ENCODE measurements at places on chromosomes 12 and 14.

DNA sequence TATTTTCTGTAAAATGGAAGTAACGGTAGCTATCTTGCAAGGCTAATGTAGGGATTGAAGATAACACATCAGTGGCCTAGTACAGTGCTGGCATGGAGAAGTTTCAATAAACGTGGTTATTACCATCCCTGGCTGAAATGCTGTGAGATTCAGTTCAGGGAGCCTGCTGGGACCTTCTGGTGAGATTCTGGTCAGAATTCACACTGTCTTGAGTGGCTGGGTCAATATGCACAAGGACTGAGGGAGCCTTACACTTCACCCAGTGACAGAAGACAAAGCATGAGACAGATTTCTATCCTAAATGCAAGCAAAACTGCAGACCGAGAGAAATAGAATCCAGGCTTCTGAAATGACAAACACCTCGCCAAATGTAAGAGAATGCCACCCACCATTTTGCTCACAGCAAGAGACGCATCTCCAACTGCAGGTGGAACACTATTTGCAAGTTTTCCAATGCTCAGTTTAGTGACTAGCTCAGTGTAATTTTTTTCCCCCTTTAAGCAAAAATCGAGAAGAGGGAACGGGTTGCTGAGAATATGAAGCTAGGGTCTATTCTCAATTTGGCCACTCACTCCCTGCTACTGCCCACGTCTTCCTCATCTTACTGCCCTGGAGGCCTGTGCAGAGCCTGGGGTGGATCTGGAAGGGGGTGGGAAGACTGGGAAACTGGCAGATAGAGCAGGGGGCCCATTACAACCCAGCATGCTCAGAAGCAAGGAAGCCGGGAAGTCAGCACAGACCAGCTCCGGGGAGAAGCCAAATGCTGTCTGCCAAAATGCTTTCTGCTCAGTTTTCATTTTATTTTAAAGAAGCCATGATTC, 201.3 kb downstream of the TTC7B start:
- DNase-seq = no peak

DNA sequence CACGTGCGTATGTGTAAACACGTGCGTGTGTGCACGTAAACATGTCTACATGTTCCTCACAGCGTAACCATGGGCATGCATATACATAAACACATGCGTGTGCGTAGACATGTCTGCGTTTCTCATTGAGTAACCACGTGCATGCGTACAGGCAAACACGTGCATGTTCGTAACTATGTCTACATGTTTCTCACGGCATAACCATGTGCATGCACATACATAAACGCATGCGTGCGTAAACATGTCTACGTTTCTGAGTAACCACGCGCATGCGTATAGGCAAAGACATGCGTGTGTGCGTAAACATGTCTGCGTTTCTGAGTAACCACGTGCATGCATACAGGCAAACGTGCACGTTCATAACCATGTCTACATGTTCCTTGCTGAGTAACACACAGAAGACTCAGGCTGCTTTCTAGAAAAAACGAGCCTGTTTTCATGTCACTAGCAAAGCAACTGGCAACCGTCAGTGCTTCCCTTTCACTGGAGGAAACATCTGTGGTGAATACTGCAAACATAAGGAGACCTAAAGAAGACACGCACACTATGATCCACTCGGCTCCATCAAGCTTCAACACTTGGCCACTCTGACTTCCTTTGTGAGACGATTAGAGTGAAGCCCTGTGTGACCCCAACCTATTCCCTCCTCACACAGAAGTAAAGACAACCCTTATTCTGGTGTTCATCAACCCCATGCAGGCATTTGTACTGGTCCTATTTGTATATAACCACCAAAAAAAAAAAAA, 28.8 kb downstream of the POLE start:
- no peak for DNase-seq

DNA sequence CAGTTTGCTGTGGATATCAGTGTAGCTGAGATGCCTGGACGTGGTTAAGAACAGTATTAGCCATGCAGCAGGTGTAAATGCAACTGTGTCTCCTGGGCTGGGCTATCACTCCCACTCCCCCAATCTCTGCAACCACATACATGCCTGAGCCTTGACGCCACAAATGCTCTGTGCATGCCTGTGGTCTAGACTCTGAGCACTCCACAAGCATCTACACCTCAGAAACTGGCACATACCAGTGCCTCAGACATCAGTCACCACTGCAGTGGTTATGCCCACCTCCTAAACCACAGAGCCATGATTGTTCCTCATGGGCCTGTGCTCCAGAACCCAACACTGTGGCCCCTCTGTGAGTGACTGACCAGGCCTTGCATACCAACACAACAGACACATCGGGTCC, 226.8 kb upstream of the ALG10 start:
- no peak for DNase-seq

DNA sequence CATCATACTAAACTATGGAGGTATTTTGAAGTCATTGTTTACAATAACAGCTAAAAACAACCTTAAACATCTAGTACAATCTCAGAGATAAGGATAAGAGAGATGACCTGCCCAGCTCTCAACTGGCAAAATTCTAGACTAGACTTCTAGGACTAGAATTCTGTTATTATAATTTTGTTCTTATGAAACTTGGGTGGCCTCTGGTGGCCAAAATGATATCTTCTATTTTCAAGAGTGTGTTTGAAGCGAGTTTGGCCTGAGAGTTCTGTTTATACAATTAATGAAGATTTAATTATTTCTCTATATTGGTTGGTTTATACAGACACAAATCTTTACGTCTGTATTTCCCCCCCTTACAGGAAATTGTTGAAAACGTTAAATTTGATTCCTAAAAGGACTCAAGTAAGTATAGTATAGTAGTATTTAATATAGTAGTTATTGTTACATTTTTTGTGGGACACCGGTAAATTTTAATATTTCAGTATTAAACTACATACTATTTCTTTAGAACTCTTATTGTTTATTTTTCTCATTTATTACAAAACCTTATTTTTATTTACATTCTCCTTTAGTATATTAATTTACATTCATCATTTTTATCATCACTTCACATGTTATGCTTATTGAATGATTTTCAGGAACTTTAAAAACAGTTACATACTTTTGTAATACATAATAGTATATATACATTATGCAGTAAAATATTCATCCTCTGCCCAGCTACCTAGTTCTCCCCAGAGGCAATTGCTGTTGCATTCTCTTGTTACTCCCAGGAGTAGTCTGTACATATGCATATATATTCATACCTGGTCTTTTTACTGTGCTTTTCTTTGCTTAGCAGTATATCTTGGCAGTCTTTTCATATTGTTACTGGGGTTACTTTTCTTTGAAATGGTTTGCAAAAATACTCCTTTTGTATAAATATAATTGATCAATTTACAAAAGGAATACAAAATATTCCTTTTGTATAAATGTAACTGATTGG, 6.6 kb downstream of the PPHLN1 start:
- DNase-seq = peak; percentile 43

DNA sequence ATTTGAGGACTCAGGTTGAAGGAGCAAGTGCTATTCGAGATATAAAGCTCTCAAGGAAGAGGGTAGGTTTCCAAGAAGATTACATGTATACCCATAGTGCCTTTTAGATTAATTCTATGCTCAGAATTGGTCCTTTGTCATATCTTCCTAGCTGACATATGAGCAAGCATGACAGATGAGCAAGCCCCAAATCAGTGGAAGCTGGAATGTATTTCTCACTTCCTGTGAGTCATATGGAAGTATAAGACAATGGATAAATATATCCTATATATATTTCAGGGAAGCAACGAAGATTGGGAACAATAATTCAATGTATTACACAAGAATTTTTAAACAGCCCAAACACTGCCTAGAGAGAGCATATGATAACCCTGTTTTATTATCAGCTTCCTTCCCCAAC, 674.1 kb upstream of the ATXN7L3B start:
- no peak for DNase-seq

DNA sequence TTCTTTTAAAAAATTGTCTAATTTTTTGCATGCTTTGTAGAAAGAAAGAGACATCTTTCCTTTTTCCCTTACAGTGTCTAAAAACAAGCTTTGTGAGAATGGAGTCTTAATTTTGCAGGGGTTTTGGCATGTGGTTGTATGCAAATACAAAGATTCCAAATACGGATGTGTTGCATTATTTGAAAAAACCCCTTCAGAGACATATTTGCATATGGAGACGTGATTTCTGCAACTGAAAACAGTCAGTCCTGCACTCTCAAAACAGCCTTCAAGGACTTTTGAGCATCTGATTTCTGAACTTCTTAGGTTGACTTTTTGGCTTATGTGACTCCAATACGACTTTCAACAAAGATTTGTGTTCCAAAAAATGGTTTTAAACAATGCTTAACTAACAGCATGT, 7.8 kb downstream of the IRAK3 start:
- peak; percentile 66 for DNase-seq

GRCh38 chr12:131466306-131466705, 244.6 kb upstream of the SFSWAP start:
- no peak for DNase-seq

GRCh38 chr12:106022568-106023012, 116.2 kb downstream of the NUAK1 start:
- no peak for DNase-seq

- no peak for DNase-seq
Observed at GRCh38 chr14:90652626-90653025, 163.6 kb downstream of the TTC7B start.

DNA sequence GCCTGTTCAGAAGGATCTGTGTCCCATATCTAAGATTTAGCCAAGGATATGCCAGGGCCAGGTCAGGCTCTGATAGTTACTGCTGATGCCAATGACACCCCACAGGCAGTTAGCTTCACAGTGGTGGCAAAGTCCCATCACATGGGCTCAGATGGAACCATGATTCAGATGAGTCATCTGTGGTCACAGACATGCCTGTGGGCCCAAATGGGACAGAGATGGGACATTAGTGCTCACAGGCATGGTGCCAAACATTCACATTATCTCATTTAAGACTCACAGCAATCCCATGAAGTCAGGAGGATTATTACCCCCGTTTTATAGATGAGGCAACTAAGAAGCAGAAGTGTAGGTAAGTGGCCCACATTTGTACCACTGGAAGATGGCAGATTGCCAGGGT, 207.8 kb downstream of the DPF3 start:
- DNase-seq = no peak

DNA sequence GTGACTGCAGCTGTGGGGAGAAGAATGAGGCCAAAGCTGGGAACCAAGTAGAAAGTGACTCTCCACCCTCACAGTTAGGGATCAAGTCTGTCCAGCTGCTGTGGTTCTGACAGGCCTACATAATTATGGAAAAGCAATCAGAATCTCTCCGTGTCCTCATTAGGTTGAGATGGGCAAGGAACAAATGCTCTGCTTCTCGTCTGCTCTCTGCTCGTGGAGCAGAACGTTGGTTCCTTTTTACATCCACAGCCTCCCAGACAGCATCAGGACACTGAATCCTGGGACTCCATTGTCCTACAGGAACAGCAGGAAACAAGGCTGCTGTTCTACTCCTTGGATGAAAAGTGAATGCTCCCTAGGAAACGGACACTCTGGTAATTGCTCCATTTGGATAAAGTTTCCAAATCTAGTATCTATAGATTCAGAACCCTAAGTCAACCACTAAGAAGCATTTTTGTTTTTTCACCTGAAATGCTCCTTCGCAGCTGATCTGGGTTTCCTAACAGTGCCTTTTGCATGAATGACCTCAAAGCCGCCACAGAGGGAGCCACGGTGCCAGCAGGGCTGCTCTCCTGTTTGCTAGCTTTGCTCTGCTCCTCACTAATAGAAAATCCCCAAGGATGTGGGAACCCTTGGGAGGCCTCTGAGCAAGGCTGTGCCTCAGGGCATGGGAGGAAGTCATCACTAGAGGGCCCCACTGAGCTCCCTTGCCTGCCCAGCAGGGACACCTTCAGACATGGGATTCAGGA, 102.0 kb downstream of the EGLN3 start:
- DNase-seq = peak; percentile 24

DNA sequence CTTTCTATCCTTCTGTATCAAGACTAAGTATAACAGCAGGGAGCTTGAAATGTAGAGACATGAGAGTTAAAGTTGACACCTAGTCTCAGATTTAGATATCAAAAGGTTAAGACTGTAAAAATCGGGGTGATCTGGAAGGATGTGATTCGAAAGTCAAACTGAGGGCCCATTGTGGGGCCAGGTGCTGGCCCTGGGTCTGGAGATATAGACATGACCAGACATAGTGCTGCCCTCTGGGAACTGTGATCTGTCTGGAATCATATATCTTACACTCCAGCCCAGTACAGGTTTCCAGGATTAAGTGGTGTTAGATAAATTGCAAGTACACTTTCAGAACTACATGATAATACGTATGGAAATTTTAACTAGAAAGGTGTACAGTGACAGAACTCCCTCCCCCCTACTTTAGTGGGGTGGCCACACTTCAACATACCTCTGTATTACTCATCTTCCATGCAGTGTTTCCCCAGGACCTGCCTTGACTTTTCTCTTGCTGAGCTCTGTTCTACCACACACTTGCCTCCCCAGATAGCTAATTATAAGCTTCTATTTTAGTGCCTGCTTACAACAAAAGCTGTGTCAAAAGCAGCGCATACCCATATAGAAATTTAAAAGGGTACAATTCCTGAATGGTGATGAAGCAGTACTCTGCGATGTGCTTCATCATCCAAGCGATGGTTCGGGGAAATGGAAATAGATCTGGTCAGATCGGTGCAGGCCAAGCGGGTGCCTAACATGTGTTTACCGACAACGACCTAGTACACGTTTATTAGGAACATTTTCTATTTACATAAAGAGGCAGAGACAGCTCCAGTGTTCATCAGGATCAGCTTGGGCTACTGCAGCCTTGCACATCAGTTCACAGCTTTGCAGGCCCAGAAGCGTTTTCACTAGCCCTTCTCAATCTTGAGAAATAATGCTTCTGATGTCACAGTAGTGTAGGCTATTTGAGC, 68.7 kb downstream of the ARF6 start:
- peak; percentile 36 for DNase-seq

- DNase-seq = no peak
Observed at GRCh38 chr12:49388682-49389386, 21.6 kb downstream of the SPATS2 start.

Measured in GM20000 (cell line).